Bronchial smooth muscle cell (primary cell): ENCODE measurements at places on chromosomes 7 and 10. TPM values are rescaled to one million over a fixed set of nuclear protein-coding genes. Genes with fewer than 3 reads are reported as not detected.

Gene OR2A42
- under 0.01 TPM in 1 of 2 replicates, not detected in the other for total RNA-seq

Gene MBL2
- not detected in 2 replicates for total RNA-seq

Gene CACNB2
- total RNA-seq, result 1.2 and 1.3 TPM in 2 replicates

Gene TDRD1
- total RNA-seq, result 0.16 TPM in 1 of 2 replicates, not detected in the other

Gene SDHAF3
- total RNA-seq, result 7.7 and 14.9 TPM in 2 replicates

Gene PRLHR
- 0.09 TPM in 1 of 2 replicates, not detected in the other for total RNA-seq
